ENCODE measurements at places on chromosomes 2 and 18.

- no peak for ATAC-seq
Observed at GRCh38 chr2:149586063-149586462, 1.5 kb downstream of the MMADHC start.

DNA sequence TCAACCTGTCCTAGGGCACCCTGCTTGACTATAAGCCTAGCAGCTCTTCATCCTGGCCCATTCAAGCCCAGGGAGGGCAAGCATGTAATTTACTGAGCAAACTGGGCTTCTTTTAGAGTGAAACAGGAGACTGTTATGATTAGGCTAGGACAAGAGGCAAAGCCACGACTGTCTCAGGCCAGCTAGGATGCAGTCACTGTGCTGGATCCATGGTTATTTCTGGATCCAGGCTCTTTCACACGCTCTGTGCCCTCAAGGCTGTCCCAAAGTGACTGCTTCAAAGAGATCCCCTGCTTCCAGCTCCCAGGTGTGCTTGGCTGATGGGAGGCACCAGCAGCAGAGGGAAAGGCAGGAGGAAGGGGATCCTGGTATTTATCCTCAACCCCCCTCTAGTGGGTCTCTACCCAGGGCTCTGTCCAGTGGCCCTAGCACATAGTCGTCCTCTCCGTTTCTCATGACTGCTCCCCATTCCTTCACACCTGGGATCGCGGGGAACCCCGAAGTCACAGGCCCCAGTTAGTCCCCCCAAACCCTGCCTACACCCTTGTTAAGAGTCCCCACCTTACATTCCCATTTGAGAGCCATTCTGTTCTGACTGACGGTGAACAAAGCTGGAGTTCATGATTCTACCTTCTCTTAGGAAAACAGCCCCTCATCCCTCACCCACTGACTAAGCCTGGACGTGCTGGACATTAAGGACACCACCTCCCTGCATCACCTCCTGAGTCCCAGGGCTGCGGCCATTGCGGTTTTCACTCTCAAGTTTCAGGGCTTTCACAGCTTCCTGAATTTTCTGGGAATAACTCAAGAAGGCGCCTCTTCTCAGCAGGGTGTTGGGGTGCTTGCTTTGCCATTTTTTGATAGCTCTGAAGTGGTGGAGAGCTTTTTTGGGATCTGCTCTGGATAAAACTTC lies 63.2 kb downstream of the POLR1A start:
- ATAC-seq, result no peak

DNA sequence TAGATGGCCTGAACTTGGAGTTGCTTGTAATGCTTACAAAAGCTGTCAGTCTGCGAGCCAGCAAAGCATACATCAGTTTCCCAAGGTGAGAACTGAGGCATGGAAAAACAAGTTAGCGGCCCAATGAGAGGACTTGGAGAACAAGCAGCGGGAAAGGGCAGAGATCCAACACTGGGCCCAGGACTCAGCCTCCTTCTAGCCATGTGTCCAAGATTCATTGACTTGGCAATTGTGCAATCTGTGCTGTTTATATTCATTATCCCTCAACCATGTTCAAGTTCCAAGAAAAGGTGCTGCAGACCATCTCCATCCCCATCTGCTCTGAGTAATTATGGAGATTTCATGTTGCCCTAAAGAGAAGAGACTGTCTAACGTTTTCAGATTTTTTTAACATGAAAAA lies 187.4 kb downstream of the ALK start:
- ATAC-seq, result no peak

DNA sequence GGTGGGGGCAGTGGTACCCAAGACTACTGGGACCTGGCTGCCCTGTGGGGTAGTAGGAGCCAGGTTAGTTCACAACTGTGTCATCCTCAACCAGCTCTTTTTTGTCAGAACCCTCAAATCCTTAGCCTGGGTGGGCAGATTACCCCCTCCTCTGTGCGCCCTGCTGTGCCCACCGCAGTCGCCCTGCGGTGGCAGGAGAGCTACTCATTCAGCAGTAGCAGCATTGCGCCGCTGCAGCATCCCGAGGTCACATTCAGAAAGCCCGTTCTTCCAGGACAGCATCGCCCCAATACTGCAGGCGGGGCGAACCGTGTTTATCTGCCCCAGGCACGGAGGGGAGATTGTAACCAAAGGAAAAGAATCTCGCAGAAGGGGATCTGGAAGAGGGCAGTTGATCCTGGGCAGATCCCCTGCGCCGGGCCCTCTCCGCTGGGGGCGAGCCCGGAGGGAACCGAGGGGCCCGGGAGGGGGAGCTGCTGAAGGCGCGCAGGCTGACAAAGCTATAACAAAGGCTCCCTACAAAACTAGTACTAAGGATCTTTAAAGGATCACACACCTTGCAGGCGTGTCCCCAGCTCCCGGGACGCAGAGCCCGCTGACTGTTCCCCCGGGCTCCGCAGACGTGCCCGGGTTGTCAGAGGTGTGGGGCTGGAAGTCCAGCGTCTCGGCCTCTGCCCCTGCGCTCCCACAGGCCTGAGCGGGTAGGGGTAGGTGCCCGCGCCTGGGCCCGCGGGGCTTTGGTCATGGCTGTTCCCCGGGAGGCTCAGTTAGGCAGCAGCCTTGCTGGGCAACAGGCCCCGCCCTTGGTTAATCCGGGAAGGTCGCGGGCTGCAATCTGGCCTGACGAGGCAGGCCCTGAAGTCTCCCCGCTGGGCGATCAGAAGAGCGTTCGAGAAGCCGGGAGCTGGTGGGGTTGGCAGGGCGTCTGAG lies 13.2 kb downstream of the POU3F3 start:
- no peak for ATAC-seq

DNA sequence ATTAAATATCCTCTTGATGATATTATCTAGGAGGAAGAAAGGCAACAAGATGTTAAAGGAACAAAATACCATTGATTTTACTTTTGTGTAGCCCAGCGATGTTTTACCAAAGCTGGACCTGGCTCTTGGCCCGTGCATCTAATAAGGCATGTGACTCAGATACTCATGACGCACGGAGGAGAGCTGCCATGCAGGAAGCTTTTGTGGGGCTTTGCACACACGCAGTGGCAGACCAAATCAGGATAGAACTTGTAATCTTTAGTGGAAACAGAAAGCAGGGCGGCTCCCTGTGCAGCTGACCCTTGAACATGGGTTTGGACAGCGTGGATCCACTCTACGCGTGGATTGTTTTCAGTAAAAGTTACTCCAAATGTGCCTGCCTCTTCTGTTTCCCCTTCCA lies 190.0 kb downstream of the NAPG start:
- no peak for ATAC-seq

- no peak for ATAC-seq
Observed at GRCh38 chr2:227855440-227855839, 16.0 kb upstream of the DAW1 start.
